ENCODE measurements at places on chromosomes 6 and 20.

DNA sequence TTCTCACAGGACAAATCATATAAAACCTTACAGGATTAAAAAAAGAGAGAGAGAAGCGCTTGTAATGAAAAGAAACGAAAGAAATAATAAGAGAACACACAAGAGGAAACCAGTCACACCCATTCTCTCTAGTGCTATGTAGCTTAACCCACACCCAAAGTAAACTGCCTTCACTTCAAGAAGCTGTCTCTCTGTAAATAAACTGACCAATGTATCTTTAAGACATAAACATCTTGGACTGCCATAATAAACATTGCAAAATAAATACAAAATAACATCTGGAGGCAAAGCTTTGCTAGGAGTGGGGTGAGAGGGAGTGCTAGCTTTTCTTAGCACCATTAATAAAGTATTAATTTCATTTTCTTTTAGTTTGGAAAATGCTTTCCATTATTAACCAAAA is 61.6 kb upstream of the RNF146 start:
- no peak for DNase-seq

GRCh38 chr6:118548136-118548535 is at the start of gene PLN:
Gene PLN (plus strand): TSS chr6:118548296. CDS start chr6:118558922, 10,626 bp downstream.
- no peak for DNase-seq

DNA sequence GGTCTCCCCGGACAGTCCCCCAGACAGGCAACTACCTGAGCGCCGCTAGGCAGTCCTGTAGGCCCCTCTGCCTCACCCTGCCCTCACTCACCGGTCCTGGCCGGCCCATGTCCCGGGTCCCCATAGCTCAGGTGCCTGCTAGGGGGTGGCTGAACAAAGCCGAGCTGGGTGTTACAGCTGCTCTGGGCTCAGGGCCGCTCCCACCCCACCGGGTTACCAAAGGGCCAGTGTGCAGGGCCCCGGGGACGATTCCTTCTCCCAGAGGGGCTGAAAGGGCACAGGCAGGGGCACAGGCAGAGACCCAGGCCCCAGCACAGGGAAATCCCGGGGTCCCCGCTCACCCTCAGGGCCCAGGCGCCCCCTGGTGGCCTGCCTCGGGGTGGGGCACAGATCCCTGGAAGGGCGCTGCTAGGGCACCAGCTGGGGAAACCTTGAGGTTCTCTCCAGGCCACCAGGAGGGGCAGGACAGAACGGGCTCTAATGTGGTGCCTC is 118.4 kb downstream of the GRM4 start:
- DNase-seq, result peak; percentile 74

GRCh38 chr6:45946887-45947286 is 68.8 kb downstream of the CLIC5 start:
- DNase-seq, result no peak

DNA sequence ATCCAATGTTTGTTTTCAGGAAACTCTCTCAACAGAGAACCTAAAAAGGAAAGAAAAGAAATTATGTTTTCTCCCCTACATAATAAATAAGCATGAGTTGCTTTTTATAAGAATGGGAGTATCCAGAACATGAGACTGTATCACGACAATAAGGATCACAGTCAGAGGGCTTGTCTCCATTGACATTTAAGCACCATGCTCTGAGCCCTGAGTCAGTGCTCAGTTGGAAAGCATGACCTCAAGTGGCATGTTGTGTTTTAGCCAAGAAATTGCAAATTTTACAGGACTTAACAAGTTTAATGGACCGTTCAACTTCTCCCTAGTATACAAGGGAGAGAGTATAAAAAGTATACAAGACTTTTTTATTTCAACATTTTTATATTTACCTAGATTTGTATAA is 431.6 kb downstream of the GJA1 start:
- DNase-seq, result no peak

DNA sequence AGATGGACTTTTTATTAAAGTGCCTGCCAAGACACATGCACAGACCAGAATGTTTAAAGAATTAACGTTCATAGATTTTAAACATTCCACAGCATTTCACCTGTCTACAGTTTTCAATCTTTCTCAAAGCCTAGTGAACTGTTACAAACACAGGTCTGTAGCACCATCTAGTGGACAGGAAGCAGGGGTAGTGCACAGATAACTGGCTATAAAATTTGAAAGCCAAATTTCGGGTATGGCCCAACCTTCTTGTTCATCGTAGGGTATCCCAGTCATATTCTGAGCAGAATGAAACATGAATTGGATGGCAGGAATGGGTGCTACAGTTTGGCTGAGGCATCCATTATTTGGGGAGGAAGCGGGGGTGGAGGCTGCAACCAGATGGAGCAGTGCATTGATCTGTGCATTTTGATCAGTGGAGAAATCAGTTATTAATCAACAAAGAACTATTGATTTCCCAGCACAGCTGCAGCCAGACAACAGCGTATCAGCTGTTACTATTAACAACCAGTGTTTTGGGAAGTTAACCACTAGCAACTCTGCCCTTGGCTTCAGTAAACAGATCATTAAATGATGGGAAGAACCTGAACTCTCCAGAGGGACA is 56.1 kb upstream of the B3GAT2 start:
- DNase-seq, result no peak

- DNase-seq, result no peak
Observed at GRCh38 chr20:21490105-21490504, 23.8 kb downstream of the NKX2-2 start.

DNA sequence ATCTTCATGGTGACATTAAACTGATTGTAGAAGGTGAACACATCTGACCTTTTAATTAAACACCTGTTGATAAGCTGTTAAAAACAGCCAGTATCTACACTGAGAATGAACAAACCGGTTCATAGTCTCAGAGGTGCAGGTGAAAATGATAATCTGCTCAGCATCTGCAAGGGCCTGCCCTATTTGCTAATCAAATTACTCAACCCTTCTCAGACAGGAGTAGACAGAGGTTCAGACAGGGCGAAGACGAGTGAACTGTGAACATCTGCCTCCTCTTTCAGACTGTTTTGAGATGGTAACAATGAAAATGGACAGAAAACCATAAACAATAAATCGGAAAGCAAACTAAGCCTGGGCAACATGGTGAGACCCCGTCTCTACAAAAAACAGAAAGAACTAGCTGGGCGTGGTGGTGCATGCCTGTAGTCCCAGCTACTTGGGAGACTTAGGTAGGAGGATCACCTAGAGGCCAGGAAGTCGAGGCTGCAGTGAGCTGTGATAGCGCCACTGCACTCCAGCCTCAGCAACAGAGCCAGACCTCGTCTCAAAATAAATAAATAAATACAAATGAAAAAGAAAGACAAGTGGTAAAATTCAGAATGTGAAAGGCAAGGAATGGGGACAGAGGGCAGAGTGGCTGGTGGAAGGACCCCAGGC is 55.9 kb downstream of the NINL start:
- DNase-seq, result no peak

DNA sequence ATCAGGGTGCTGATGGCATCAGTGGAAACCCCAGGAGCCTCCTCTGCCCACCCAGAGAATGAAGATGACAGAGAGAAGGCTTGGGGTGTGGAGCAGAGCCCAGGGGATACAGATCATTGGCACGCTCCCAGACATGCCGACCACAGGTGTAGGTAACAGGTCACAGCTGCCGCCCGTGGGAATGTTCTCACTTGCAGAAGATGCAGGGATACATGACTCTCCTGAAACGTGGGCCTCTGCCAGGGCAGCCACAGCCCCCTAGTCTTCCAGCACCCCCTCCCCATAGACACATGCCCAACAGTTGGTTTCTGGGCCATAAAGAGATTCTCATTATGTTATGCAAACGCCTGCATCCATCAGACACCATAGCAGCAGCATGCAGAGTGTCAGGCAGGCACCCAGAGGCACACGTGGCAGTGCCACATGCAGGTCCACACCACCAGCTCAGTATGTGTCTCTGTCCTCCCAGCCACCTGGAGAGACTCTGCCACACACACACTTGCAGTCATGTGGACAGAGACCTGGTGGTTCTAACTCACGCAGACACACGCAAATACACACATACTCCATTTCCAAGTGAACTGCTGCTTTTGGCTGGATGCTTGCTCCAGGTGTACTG is 45.5 kb downstream of the LRFN2 start:
- no peak for DNase-seq

GRCh38 chr6:35512006-35512405 is 690 bp downstream of the TULP1 start:
- no peak for DNase-seq

- no peak for DNase-seq
Observed at GRCh38 chr6:134175532-134176263, 123.3 kb upstream of the SLC2A12 start.

DNA sequence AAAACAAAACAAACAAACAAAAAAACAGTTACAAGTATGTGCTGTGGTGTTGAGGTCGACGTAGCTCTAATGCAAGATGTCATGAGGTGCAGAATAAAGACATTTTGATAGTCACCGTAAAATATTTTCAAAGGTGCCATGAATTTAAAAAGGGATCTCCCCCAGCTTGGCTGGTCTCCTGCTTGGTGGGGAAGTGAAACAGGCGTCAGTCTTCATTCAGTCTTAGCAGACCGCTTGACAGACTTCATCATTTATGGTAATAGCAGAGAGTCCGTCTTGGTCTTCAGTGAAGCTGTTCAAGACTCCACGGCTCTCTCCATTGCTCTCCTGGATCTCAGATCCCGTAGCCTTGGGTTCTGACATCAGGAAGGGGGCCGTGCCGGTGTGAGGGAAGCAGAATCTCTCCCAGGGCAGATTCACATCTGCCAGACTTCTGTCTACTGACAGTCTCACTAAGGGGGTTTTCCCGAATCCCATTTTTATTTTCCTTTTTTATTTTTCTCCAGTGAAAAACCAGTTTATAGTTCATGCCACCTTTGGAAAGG is 1.6 kb downstream of the SLC24A3 start:
- no peak for DNase-seq

DNA sequence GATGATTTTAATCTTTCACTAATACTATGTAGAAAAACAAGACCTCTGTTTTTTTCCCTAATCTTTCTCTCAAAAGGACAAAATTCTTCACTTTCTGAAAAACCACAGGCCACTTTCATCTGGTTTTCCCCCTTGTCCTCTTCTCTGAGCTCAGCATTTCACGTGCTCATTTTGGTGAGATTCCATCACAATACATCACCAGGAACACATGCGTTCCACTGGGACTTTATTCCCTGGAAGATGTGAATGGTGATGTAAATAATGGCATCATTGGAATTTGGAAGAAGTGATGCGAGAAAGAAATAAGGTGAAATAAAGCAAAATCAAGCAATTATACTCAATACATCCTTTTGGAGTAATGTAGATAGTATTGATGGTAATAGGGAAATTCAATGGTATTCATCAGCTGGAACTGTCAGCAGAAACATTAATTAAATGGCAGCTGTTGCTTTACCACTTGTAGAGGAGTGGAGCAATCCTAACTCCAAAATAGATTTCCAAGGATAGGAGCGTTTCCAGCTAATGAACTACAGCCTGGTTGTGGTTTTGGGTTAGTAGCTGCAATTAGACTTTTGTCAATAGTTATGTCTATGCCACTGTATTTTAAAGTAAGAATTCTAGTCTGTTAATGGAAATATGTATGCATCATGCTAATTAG is 11.5 kb downstream of the FILIP1 start:
- DNase-seq, result no peak

GRCh38 chr6:142294679-142295078 is 7.1 kb upstream of the ADGRG6 start:
- no peak for DNase-seq

- DNase-seq, result no peak
Observed at GRCh38 chr6:40485300-40485699, 101.9 kb downstream of the LRFN2 start.

- no peak for DNase-seq
Observed at GRCh38 chr6:96235927-96236326, 220.2 kb downstream of the FUT9 start.

- no peak for DNase-seq
Observed at GRCh38 chr6:16751251-16751946, 9.9 kb downstream of the ATXN1 start.

DNA sequence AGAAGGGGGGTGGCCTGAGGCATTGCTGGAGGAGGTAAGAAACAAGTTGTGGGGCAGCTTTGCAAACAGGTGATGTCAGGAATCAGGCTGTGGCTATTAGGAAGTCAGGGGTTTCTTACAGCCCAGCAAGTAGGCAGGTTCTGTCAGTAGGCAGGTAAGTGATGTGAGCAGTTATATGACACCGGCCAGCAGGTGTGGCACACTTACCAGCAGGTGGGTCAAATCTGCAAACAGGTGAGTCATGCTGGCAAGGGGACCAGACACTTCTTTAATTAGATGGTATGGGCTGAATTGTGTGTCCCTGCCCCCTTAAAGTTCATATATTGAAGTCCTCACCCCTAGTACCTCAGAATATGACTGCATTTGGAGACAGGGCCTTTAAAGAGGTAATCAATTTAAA is 16.4 kb upstream of the ENPP4 start:
- DNase-seq, result no peak

GRCh38 chr6:25961619-25962148 is 918 bp upstream of the TRIM38 start:
- DNase-seq, result no peak

- DNase-seq, result no peak
Observed at GRCh38 chr6:109966299-109966698, 11.8 kb upstream of the GPR6 start.

GRCh38 chr6:158686791-158687381 is 37.0 kb downstream of the SYTL3 start:
- DNase-seq, result no peak

GRCh38 chr20:62617711-62618483 is 24.4 kb upstream of the SLCO4A1 start:
- peak; percentile 69 for DNase-seq

GRCh38 chr6:13536796-13537526 is 37.4 kb upstream of the SIRT5 start:
- no peak for DNase-seq

- no peak for DNase-seq
Observed at GRCh38 chr6:64217721-64218620, 582.4 kb downstream of the PHF3 start.

GRCh38 chr6:122839472-122839871 is 50.4 kb downstream of the SMPDL3A start:
- DNase-seq, result peak; percentile 34

GRCh38 chr6:146339716-146340115 is 203.9 kb upstream of the RAB32 start:
- DNase-seq, result no peak

DNA sequence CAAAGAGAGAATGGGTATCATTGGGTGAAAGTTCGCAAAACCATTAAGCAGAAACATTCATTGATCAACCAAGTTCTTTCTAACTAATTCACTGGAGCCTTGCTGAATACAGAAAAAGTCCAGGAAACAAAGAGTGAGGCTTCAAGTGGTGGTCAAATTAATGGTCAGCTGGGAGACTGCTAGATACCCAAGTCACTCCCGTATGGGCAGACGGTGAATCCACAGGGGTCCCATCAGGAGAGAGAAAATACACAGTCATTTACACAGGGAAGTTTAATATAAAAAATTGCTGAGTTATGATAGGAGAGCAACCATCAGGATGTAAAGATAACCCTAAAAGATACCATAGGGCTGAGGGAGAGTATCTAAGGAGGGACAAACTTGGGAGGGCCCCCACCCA is 198.7 kb upstream of the DTNBP1 start:
- no peak for DNase-seq
